Hippocampal formation (tissue), 2 donors: ENCODE measurements at places on chromosomes 3 and 15.

- DNase-seq, result no peak
Measured at GRCh38 chr15:42848846-42849245, 71.7 kb downstream of the TTBK2 start.

DNA sequence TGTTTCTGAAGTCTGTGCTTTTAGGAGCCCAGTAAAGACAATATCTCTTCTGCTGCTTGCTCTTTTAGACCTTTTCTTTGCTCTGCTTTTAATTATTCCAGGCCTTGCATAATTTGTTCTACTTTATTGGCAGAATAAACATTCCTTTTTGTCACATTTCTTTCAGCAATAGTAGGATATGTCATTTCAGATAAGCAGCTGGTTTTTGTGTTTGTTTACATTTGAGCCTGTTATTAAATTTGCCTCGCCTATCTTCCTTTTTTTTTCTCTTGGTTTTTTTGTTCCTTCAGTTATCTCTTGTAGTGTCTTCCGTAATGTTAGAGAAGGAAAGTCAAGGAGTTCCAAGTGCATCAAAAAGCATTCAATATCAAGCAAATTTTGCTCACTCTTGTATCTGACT lies 16.4 kb downstream of the ZNF654 start:
- no peak for DNase-seq

DNA sequence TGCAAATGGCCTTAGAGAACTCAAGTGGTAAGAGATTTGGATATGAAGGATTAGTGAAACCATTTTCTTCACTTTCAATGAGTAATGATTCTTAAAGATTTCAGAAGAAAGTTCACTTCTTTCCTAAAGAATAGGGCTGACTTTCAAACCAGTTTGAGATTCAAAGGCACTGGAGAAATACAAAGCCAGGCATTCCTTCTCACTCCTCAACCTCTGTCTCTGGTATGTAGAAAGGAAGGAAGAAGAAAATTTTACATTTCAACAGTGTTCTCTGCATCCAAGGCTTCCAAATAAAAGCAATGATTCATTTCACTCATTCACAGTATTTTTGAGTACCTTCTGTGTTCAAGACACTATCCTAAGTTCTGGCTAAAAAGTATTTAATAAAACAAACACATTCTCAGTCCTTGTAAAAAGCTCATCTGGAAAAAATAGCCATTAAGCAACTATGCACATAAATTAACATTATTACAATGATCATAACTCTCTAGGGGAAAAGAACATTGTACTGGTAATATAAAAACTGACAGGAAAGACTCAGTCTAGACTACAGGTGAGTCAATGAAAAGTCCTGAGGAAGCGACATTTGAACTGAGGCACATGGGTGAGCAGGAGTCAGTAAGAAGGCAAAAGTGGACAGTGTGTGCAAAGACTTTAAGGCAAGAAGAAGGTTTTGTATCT lies 79.5 kb downstream of the IMPG2 start:
- DNase-seq, result no peak

GRCh38 chr3:178001670-178002101 lies 534.5 kb upstream of the KCNMB2 start:
- no peak for DNase-seq

GRCh38 chr3:13487403-13487802 lies 7.3 kb downstream of the HDAC11 start:
- no peak for DNase-seq

DNA sequence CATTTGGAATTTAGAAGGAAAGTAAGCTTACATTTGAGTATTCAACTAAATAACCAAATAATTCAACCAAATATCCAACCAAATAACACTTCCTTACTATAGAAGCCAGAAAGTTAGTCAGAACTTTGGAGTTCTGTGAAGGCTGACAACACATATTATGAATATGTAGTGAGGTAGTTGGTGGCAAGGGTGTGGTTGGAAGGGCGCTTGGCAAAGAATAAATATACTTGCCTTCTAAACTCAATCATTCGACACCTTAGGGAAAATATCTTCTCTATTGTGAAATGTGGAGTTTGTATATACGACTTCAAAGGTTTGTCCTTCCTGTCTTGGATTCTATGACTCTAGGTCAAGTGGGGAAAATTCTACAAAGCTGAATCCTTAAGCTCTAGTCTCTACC lies 111.7 kb upstream of the OSTN start:
- DNase-seq, result no peak

GRCh38 chr15:74725225-74725774 lies at the start of gene CYP1A1:
Gene CYP1A1, minus strand, starts transcription at chr15:74725528. Its CDS starts 2,431 bp downstream, at chr15:74723097.
- no peak for DNase-seq
